ENCODE measurements at places on chromosomes 3 and 15.

DNA sequence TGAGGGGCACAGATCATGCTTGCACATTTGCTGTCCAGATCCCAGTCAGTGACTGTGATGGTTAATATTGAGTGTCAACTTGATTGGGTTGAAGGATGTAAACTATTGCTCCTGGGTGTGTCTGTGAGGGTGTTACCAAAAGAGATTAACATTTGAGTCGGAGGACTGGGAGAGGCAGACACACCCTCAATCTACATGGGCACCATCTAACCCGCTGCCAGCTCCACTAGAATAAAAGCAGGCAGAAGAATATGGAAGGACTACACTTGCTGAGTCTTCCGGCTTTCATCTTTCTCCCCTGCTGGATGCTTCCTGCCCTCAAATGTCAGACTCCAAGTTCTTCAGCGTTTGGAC is 5.1 kb downstream of the GP9 start:
- DNase-seq: no peak

GRCh38 chr15:36599620-36600433 is 20.4 kb downstream of the CDIN1 start:
- DNase-seq: no peak

DNA sequence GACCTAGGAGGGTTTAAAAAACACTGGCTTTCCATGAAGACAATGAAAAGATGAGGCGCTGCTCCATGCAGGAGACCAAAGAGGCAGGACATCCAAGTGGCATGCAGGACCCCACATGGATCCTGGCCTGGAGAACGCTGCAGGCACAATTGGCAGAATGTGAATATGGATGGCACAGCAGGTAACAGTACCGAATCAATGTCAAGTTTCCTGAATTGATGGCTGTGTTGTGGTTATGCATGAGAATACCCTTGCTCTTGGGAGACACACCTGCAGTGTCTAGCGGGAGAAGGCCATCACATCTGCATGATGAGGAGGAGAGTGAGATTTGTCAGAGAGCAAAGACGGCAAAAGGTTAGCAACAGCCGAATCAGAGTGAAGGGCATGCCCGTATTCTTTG is 74.3 kb upstream of the SEC13 start:
- no peak for DNase-seq

- no peak for DNase-seq
These were observed 61.8 kb upstream of the SCN5A start for GRCh38 chr3:38711321-38711720.

- DNase-seq: peak; percentile 75
These were observed 6.2 kb upstream of the CTDSPL start for GRCh38 chr3:37855363-37855970.

GRCh38 chr3:156705761-156706616 is 31.6 kb downstream of the TIPARP start:
- DNase-seq: no peak

DNA sequence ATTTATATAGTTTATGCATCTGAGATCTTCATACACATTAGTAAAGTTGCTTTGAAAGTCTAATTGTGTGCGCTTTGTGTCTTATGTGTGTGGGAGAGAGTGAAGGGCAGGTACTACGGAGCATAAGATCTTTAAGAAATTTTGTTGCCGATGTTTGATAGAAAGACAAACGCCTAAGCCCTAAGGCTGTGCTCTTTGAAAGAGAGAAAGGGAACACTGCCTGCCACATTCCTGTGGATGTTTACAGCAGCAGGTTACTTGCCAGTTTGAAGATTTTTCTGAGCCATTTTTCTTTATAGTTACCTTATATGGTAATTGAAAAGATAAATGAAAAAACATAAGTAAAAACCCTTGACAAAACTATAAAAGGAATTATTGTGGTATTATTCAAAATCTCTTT is 17.0 kb downstream of the DTWD1 start:
- no peak for DNase-seq

- no peak for DNase-seq
These were observed 124.4 kb downstream of the DIPK2A start for GRCh38 chr3:144096016-144096415.

DNA sequence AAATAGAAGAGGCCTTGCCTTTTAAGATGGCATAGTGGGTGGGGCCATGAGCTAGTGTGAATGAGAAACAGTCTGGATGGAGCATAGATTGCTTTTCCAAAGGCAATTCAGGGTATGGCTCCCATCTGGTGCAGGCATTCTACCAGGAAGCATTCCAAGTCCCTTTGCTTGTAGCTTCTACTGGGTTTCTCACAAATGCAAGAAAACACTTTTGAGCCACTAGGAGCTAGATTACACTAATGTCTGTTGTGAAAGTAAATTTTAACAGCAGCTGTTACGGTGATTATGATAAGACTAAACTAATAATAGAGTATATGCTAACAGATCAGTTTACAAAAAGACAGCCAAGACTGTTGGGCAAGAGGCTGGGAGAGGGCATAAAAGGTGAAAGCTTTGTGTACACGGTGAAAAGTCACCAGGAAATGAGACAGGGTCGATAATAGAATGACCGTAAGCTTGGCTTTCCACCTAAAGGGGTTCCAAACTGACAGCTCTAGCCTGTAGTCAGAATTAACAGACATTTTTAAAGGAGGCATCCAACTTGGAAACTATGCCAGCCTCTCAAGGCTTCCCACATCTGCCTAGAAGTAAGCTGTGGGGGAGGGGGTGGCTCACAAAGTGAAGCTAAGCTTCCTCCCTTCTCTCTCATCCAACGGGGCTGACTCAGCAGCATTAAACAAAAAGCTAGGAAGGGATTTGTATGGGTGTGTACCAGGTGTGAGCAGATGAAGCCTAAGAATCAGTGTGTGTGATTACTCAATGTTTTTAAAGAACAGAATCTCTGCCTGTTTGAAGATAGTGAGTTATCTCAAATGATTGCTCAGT is 61.1 kb upstream of the GPD1L start:
- no peak for DNase-seq

- no peak for DNase-seq
These were observed 8.5 kb upstream of the IREB2 start for GRCh38 chr15:78429477-78429876.

GRCh38 chr3:31462050-31462569 is 70.6 kb upstream of the STT3B start:
- peak; percentile 24 for DNase-seq

GRCh38 chr15:38620851-38621594 is 56.4 kb upstream of the RASGRP1 start:
- DNase-seq: no peak

GRCh38 chr3:44883999-44884431 is 9.6 kb downstream of the TGM4 start:
- DNase-seq: no peak

DNA sequence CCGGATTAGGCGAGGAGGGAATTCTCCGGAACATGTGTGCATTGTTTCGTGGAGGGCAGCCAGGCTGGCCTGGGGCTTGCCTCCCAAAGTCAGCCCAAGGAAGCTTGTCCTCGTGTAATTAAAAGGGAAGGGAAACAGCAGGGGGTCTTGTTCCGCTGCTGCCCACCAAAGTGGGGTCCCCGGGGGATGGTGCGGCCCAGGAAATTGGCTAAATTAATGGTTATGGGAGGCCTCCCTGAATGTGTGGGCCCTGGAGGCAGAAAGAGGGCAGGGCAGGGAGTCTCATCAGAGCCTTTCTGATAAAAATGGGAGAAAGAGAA is 118.1 kb downstream of the OPA1 start:
- no peak for DNase-seq

DNA sequence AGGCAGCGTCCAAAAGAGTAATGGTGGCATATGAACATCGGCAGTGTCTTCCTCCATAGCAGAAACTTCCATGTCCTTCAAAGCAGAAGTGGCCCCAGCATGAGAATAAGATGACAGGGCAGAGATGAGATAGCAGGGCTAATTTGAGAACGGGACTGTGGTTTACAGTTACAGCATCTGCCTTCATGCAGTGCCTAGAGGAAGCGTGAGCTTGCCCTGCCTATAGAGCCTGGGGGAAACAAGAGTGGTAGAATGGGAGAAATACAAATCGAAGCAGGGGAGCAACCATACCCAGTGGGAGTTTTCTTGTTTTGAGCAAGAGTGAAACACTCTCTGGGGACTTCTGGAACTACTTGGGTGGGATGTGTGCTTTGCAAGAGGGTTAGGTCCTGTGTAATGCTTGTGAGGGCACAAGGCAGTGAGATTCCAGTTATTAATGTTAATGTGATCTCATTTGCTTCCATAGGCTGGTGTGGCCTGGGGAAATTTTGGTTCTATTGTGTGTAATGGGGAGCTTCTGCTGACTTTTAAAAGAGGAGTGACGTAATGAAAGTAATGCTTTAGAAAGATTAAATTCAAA is 616.9 kb downstream of the ZIC1 start:
- no peak for DNase-seq

GRCh38 chr3:67898916-67899315 is 244.5 kb upstream of the SUCLG2 start:
- DNase-seq: no peak

- DNase-seq: no peak
These were observed 23.7 kb upstream of the FURIN start for GRCh38 chr15:90844696-90845095.

- DNase-seq: no peak
These were observed 402.6 kb downstream of the OCA2 start for GRCh38 chr15:27696530-27696929.

DNA sequence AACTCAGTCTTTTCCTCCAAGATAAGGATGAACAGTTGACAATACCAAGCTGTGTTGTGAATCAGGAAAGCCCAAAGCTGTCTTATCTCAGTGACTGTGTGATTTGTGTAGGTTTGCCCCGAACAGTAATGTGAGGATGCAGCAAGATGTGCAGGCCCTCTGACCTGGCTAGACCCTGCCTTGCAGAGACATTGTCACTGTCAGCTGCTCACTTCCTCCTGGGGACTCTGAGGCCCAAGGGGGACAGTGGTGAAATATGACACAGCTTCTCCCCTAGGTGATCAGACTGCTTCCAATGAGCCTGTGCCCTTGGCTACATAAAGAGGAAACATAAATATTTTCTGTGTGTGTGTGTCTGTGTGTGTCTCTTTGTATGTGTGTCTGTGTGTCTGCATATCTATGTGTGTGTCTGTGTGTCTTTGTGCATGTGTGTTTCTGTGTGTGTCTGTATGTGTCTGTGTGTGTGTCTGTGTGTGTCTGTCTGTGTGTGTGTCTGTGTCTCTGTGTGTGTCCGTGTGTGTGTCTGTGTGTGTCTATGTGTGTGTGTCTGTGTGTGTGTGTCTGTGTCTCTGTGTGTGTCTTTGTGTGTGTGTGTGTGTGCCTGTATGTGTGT is 21.7 kb downstream of the LRRK1 start:
- no peak for DNase-seq

DNA sequence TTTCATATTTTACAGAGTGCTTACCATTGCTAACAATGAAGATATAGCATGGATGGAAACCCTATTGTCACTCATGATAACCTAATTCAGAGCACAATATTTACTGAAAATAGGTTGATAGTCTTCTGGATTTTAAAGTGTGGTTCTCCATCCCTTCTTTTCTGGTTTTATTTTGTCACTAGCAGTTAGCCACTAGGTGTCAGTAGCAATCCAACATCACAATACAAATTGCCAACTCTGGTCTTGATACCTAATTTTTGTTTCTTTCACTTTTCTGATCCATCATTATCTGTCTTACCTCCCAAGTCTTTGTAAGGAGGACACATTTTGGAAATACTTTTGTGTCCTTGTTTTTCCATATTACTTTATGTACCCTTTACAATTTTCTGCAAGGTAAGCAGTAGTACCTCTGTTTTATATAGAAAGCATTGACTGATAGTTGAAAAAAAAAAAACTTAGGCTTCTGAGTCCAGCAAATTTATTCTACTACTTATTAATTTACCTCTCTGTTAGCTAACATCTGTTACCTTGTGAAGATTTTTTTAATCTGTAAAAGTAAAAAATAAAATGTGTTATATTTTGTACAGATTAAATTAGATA is 28.3 kb upstream of the CRYBG3 start:
- DNase-seq: no peak

GRCh38 chr3:163159306-163159705 is 1662.7 kb downstream of the OTOL1 start:
- DNase-seq: no peak

GRCh38 chr3:107739227-107739626 is 216.5 kb downstream of the BBX start:
- DNase-seq: no peak

- no peak for DNase-seq
These were observed 119.2 kb downstream of the FHIT start for GRCh38 chr3:61132062-61132461.

GRCh38 chr15:89448825-89449224 is 47.6 kb downstream of the RHCG start:
- DNase-seq: no peak

DNA sequence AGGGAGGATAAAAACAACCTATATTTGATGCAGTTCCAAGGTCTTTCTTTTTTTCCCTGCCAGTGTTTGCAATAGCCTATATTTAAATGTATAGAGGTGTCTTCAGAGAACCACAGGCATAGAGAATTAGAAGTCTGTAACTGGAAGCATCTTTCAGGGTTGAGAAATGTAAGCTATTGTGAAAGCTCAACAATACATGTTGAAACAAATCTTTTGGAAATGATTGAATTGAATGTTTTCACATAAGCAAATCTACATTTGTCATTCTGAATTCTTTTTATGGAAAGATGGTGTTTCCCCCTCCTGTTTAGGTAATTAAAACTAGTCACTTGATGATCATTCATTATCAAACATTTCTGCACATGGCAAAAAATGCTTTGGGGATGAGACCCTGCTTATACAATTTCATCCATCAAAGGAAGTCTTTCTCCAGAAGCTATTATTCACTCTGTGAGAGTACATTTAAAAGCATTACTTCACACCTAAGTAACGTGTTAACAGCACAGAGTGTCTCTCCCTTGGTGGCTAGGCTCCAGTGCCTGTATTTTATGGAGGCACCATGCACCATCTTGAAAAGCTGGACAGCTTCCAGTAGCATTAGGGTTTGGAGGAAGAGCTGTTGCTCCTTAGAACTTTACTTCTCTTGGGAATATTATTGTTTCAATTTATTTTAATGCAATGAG is 406.2 kb downstream of the LSAMP start:
- DNase-seq: no peak

- DNase-seq: no peak
These were observed 99.8 kb downstream of the NSUN3 start for GRCh38 chr3:94162700-94163099.

GRCh38 chr3:42246091-42246490 is 19.9 kb downstream of the CCK start:
- DNase-seq: no peak

GRCh38 chr3:118801899-118802298 is 232.7 kb downstream of the IGSF11 start:
- DNase-seq: no peak

DNA sequence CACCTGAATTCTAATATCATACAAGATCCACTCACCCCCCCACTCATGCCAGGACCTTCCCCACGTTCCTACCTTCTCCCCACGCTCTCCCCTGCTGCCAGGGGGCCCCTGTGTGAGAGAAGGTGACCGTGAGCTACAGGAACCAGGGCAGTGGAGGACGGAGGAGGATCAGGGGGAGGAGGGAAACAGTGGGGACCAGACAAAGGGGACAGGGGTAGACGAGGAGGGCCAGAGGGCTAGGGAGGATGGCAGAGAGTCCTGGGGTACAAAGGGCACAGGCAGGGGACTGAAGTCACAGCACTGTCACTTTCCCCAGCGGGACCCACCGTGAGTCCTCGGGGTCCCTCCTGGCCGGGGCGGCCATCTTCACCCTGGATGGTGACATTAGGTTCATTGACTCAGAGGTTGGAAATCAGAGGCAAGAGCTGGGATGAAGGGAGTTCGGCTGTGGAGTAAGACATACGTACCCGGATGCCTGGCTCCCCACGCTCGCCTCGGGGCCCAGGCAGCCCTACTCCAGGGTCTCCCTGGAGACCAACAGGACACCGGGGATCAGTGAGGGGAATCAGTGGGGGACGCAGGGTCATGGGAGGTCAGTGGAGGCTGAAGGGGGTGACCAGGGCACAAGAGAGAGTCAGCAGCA is 6.3 kb upstream of the UCN2 start:
- DNase-seq: no peak

- no peak for DNase-seq
These were observed 1.1 kb upstream of the RNU6-1 start for GRCh38 chr15:67840749-67841512.

Measured in activated naive CD4-positive, alpha-beta T cell (primary cell).